ENCODE measurements at places on chromosomes 5 and 9. TPM values are rescaled to one million over a fixed set of nuclear protein-coding genes. Genes with fewer than 3 reads are reported as not detected.

Gene HTR4
- total RNA-seq, result not detected

- peak; percentile 63 for DNase-seq
Measured at GRCh38 chr9:134742822-134743535, 101.4 kb downstream of the COL5A1 start.

GRCh38 chr9:109270971-109271925, 49.6 kb downstream of the EPB41L4B start:
- DNase-seq, result no peak

Gene DAP
- total RNA-seq, result 47.7 TPM

GRCh38 chr5:58934629-58935097, 351.8 kb downstream of the RAB3C start:
- no peak for DNase-seq

Measured in WTC11 (cell line).